ENCODE measurements at places on chromosomes 5 and 9.

DNA sequence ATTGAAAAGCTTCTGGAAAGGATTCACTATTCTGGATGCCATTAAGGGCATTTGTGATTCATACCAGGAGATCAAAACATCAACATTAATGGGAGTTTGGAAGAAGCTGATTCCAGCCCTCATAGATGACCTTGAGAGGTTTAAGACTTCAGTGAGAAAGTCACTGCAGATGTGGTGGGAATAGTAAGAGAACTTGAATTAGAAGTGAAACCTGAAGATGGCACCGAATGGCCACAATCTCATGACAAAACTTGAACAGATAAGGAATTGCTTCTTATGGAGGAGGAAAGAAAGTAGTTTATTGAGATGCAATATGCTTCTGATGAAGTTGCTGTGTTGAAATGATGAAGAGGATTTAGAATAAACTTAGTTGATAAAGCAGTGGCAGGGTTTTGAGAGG, 254.6 kb upstream of the SLC24A2 start:
- DNase-seq, result no peak

- DNase-seq, result no peak
Observed at GRCh38 chr9:107760469-107761242, 271.1 kb upstream of the KLF4 start.

DNA sequence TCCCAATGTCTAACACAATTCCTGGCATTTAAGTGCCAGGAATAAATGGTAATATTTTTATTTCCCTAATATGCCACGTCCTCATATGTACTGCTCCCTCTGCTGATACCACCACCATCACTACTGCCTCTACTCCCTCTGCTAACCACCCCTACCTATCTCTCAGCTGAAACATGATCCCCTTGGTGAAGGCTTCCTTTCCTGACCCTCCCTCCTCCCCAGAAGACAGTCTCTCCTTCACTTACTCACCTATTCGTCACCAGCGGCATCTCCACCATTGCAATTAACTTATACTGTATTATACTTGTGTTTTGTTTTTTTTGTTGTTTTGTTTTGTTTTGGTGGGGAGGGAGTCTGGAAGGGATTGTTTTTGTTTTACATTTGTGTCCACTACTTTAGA, 4.8 kb downstream of the DENND1A start:
- no peak for DNase-seq

- no peak for DNase-seq
Observed at GRCh38 chr5:71767661-71768060, 48.6 kb downstream of the CARTPT start.

DNA sequence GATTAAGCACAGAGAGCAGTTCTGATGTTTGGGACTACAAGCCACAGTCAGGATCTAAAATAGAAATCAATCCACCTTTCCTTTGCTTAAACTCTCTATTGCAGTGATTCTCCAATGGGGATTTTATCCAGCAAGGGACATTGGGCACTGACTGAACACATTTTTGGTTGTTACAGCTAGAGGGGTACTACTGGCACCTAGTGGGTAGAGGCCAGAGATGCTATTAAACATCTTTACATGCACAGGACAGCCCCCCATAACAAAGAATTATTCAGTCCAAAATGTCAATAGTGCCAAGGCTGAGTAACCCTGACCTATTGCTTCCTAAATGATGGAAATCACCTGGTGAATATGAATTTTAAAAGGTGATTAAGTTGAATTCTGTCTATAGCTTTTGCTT, 12.0 kb downstream of the ZNF622 start:
- no peak for DNase-seq

DNA sequence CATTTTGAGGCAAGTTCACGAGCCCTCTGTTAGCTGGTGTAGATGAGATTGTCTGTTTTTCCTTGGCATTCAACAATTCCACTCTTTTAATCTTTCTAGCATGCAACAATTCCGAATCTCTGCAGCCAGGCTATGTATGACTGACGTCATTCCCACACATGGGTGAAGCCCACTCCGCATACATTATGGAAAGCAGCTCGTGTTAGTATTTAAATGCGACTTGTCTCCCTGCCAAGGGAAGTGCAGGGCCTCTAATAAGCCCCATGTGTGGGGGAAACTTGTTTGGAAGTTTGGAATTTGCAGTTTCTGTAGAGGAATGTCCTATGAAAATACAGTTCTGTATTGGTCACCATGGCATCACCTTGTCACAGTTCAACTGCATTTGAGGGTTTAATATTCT, 146.0 kb upstream of the FBXL7 start:
- DNase-seq, result no peak

Data from CD8-positive, alpha-beta T cell (primary cell).